ENCODE measurements at places on chromosomes 4 and X.
A peak's percentile ranks its signal among the peaks of the same experiment; 100 is the strongest.

- DNase-seq: peak; percentile 82
Measured at GRCh38 chr4:99808260-99808857, 8.3 kb upstream of the DAPP1 start.

- DNase-seq: peak; percentile 92
Measured at GRCh38 chr4:119478446-119479179, 150.0 kb downstream of the PDE5A start.

DNA sequence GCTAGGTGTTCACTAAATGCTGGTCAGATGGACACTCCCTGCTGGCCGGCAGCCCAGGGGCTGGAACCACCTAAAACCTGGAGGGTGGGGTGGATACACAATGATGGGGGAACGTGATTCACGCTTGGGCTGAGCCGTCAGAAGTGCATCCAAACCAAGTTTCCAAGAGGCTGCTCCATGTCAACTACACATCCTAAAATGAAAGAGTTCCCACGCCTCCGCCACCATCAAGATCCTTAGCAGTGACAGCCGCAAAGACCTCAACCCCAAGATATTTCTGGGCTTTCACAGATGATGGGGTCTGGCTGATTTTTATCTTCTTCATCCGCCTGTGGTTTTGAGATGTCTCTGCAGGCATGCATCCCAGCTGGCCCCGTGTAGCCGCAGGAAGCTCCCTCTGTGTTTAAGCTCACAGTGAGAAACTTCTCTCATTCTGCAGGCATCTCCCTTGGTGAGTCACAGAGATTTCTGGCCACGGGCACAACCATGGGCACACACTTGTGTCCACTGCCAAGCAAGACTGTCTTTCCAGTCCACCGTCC, 84.4 kb downstream of the HTRA3 start:
- DNase-seq: no peak

DNA sequence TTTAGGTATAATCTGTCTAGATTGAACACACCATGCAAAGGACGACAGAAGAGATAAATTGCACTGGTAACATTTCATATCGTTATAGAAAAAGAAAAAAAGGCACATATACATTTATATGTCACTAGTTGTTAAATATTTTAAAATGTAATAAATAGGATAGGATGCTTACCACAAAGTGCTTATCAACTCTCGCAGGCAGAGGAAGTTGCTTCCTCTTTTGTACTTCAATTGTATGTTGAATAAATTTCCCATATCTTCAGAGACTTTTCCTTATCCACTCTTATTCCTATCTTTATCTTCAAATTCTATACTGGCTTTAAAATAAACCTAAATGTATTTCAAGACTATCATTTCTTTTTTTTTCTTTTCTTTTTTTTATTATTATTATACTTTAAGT, 163.3 kb upstream of the SPOCK3 start:
- no peak for DNase-seq

DNA sequence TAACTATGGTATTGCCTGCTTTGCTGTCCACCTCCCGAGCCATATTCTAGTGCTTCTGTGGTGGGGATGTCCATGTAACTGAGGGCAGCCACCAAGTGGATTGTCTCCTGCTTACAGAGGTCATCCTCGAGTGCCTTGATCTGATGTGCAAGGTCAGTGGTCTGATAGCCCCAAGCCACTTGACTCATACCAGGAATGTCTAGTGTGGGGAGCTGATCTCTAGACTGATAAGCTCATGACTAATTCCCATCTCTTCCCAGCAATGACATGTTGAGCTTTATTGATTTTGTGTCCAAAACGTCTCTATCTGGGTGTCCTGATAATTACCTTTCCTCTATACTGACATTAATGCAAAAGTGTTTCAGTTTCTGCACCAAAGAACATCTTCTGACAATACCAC, 168.4 kb upstream of the WDR1 start:
- DNase-seq: no peak

- no peak for DNase-seq
Measured at GRCh38 chr4:7799736-7800135, 139.9 kb downstream of the AFAP1 start.

DNA sequence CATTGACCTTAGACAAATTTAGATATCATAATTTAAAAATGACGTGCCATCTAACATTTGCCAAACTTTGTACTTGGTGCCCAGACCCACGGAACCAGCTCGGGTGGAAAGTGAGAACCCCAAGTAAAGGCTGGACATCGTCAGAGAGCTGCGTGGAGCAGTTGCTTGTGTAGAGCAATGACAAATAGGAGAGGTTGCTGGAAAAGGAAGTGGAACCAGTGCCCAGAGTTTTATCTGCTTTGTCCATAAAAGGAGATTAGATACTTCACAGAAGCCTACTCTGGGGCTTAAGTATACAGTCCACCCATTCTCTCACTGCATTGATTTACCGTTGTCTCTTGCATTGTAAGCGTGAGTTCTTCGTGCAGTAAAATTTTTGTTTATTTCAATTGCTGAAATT, 5.4 kb upstream of the TBC1D1 start:
- no peak for DNase-seq

DNA sequence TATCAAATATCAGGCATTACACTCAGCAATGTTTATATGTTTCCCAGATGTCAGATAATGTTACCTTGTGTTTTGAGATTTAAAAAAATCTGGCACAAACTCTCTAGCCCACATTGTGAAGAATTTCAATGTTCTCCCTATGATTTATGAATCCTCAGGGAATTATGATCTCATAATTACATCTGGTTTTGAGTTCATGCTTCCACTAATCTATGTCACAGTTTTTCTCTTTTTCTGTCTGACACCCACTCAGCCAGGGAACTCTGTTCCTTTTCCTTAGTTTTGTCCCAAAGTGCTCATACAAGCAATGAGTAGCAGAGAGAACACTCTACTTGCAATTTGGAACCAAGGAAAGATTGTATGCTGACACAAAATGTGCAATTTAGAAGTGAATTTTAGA, 212.1 kb upstream of the POF1B start:
- DNase-seq: no peak

GRCh38 chr4:61666244-61666643, 466.1 kb downstream of the ADGRL3 start:
- no peak for DNase-seq

DNA sequence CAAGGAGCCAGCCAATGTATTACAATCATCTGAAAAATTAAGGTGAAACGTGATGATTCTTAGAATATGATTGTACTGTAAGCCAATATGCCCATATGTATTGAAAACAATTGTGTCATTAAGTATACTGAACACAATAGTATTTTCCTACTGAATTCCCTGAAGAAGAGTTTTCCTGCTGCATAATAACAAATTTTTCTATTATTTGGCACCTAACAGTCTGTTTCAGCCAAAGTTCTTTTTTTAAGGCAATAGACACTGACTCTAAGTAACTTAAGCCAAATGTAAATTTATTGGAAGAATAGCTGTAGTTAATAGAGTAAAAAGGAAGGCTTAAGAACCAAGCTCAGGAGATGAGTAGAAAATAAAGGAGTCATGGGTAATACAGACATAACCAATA, 220.6 kb downstream of the PPP4R3C start:
- DNase-seq: no peak

GRCh38 chr4:78483811-78484210, 67.8 kb upstream of the ANXA3 start:
- DNase-seq: no peak

GRCh38 chrX:31233941-31234496, 162.2 kb upstream of the FTHL17 start:
- no peak for DNase-seq

GRCh38 chr4:165721815-165722214, 151.2 kb upstream of the TLL1 start:
- DNase-seq: peak; percentile 3

- peak; percentile 18 for DNase-seq
Measured at GRCh38 chrX:13666836-13667235, 13.9 kb downstream of the TCEANC start.

GRCh38 chrX:9880870-9881269, 86.3 kb upstream of the CLDN34 start:
- DNase-seq: no peak

- no peak for DNase-seq
Measured at GRCh38 chr4:63349674-63350025, 1059.6 kb downstream of the TECRL start.

DNA sequence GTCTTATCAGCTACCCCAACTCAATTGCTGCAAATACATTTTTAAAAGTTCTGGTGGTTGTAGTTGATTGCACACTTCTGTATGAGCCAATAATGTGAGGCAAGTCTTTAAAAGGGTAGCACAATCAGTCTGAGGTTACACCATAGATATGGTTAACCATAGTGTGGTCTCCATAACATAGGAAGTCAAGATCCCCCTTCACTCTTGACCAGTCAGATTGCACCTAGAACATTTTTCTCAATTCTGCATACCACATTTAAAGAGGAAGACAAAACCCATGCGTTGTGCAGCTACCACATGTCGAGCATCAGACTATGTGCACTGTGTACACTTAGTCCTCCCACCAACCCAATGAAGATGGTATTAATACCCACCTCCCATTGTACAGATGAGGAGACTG, 26.5 kb upstream of the CYBB start:
- no peak for DNase-seq

DNA sequence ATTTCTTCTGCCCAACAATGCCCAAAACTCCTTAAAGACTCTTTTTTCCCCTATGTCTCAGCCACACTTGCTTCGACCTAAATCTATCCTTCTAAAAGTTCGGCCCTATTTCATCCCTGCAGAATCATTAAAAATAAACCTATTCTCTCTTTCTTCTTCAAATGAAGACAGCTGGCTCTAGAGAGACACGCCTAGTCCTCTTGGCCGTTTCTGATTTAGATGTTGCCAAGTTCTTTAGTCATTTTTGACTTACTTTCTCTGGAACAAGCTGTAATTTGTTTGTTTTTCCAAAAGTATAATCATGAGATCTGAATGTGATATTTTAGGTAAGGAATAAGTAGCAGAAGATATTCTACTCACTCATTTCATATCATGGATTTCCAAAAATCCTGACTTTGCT, 211.6 kb downstream of the CENPC start:
- DNase-seq: no peak

DNA sequence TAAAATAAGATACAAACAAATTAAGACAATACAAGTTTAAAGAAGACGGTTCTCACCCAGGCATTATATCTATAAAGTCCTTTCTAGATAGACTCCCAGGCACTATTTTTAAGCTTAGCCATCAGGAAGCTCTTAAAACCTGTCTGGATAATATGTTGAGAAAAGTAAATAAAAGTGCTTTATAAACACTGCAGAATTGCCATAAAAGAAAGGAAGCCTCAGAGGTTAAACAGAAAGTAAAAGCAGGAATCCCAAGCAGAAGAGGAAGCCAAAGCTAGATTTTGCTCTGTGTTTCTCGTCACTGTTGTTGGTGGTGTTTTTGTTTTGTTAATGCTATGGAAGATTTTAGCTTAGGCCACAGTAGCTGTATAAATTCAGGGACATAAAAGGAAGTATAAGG, 1267.3 kb downstream of the PCDH19 start:
- DNase-seq: peak; percentile 31

All from DMS53 (cell line).